ENCODE measurements at places on chromosomes 2 and 18.

DNA sequence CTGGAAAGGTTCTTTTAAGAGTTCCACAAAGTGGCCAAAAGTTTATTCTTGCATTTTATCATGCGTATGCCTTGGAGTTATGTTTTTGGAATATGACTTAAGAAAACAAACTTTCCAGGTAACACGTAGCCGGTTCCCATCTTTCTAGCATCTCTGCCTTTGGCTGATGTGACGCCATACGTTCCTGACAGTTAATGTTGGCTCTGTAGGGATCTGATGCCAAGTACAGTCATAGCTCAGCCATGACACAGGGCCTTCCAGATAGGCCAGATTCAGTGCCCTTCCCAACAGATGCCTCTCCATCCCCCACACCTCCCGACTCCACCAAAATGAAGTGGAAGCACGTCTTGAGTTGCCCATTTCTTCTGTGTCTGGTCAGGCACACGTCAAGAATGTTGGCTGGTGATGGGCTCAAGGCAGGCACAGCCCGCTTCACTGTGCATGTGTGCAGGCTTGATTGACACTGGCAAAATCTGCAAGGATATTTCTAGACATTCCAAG is 51.0 kb upstream of the THOC1 start:
- no peak for DNase-seq

GRCh38 chr18:33034945-33035344 is 262.1 kb upstream of the KLHL14 start:
- DNase-seq: no peak

DNA sequence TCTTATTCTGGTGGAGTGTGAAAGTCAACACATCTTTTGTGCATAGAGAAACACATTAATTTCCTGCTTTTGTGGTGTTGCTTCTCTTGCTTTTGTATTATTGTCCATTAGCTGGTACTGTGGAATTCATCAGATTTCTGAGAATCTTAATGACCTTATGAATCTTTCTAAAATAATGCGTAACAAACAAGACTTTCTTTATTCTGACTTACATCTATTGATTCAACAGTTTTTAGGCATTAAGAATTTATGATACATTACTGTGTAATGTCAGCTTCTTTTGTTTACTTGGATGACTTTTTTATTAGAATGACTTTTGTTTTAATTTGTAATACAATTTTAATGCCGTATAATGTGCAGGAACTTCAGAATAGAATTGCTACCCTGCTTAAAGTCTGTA is 43.4 kb downstream of the RAB10 start:
- no peak for DNase-seq

DNA sequence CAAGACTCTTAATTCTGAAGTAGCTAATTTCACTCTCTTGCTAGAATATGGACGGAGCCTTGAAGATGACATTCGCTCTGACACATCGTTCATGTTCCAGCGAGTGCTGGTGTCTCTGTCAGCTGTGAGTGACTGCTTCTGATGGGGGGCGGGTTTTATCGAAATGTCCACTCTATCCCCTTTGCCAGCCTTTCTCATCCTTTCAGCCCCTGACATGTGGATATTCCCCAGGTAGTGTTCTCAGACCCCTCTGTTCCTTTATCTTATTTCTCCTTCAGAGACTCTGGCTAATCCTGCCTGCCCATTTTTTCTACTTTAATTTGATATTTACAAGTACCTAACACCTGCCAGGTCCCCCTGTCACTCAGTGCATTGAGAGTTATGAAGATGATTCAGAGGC is 18.9 kb upstream of the GMCL1 start:
- no peak for DNase-seq

- DNase-seq: peak; percentile 30
These were observed 42.7 kb upstream of the POLE4 start for GRCh38 chr2:74915743-74916142.

DNA sequence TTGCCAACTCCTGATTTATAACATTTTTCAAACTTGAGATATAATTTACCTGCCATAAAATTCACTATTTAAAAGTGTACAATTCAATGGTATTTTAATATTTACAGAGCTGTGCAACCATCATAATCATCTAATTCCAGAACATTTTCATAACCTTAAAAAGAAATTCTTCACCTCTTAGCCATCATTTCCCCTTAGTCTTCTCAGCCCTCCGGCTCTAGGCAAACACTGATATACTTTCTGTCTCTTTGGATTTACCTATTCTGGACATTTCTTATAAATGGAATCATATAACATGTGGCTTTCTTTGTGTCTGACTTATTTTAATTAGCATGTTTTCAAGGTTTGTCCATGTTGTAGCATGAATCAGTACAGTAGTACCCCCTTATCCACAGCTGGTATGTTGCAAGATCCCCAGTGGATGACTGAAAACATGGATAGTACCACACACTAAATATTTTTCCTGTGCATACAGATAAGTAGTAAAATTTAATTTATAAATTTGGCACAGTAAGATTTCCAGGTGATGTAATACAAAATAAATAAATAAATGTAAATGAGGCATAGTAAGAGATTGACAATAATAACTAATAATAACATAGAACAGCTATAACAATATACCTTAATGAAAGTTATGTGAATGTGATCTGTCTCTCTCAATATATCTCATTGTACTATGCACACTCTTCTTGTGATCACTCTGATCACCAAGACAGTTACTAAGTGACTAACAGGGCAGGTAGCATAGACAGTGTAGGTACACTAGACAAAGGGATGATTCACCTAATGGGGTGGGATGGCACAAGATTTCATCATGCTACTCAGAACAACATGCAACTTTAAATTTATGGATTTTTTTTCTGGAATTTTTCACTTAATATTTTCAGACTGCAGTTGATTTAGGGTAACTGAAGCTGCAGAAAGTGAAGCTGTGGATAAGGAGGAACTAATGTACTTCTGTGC is 73.1 kb downstream of the RAB3GAP1 start:
- no peak for DNase-seq

- DNase-seq: no peak
These were observed 9.5 kb downstream of the CEBPZOS start for GRCh38 chr2:37205689-37206341.

GRCh38 chr2:68673631-68674030 is 30.3 kb downstream of the PROKR1 start:
- DNase-seq: no peak

DNA sequence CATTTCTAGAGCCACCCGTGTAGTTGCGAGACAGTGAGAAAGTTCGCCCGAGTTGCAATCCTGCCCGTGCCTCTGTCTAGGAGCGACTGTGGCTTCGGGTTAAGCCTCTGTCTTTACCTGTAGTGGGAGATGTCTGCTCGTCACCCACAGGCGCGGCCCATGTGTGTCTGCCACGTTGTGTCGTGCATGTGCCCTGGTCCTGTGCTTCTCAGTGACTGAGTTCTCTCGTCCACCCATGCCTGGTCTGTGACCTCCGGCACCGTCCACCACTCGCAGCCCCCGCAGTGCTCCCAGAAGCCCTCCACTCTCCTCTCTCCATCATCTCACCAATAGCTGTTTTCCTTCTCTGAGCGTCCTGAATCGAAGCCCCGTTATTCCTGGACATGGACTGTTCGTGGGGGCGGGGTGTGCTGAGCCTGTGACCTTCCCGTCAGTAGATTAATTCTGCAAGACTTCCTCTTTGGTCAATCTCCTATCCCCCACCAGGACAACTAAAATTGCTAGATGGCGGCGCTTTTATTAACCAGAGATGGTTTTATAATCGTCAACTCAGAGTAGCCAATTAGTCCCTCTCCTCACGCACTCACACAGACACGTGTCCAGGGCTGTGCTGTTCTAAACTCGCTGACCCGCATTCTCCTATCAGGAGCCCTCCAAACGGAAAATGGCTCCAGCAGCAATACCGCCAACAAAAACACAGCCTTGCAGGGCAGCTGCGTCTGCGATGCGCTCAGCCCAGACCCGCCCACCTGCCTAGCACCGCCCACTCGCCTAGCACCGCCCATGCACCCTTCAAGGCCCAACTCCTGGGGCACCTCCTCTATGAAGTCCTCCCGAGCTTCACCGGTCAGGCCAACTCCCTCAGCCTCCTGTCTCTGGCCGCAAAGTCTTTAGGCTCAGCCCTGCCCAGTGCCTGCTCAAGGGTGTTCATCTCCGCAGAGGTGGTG is 119.4 kb downstream of the TWIST2 start:
- DNase-seq: no peak

- DNase-seq: no peak
These were observed 41.5 kb downstream of the ANTXR1 start for GRCh38 chr2:69054431-69054830.

DNA sequence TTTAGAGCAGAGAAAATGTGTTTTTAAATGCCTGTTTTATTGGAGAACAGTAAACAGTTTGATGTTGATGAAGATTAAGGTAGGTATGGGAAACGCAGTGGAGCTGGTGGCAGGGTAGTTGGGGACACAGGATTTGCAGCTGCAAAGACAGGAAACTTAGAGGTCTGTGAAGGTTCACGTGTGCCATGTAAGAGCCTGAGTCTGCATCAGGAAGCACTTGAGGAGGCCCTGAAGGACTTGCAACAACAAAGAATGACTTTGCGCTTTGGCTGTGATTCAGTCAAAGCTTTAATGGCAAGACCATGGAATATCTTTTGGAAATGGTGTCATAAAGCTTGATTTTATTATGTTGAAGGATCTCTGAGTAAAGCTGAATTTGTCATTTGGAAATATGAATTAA is 347.6 kb upstream of the KCNJ3 start:
- no peak for DNase-seq

DNA sequence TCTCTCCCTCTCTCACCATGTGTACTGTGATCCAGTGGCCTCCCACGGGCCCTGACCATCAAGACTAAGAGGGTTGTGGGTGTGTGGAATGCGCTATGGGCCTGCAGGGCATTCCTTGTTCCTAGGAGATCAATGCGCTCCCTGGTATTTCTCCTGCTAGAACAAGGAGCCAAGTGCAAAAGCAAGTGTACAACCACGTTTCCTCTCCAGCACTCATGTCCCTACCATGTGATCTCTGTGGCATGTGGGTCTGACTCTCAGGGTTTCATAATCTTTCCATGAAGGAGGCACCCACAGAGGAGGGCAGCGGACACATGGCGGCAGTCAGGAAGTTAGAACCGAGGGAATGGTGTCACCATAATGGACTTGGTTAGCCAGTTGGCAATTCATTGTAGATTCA is 91.4 kb downstream of the MAPK4 start:
- no peak for DNase-seq

DNA sequence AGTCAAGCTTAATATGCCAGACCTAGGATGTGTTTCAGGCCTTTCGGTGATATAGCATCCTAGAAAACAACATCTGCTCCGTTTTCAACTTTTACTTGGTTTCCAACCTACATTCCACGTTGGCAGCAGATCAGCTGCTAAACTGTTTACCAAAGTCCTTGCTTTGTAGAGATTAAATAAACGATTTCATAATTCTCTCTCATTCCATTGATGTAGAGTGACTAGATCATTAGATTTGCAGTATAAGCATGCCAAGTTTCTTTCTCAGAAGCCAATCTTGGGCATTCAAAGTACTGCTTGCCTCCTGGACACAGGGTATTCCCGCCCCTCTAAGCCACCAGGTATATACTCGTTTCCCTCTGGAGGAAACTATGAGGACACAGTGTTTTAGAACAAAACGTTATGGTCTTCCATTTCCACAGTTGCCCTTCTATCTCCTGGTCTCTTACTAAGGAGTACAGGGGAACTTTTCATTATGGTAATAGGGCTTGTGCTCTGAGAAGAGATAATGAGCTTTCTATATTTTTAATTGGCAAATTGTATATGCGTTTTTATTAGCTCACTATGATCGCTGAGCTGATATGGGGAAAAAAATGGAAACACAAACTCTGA is 10.5 kb upstream of the INSIG2 start:
- DNase-seq: no peak

GRCh38 chr2:181106229-181106628 is 125.8 kb downstream of the UBE2E3 start:
- DNase-seq: no peak

DNA sequence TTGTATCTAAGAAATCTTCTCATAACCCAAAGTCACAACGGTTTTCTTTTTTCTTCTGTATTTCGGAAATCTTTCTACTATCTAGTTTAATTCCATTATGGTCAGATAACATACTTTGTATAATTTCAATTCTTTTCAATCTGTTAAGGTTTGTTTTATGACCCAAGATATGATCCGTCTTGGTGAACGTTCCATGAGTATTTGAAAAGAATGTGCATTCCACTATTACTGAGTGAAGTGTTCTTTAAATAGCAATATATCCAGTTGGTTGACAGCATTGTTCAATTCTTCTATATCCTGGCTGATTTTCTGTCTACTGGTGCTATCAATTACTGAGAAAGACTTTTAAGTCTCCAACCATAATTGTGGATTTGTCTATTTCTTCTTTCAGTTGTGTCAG is 414.5 kb downstream of the TNS1 start:
- DNase-seq: no peak

DNA sequence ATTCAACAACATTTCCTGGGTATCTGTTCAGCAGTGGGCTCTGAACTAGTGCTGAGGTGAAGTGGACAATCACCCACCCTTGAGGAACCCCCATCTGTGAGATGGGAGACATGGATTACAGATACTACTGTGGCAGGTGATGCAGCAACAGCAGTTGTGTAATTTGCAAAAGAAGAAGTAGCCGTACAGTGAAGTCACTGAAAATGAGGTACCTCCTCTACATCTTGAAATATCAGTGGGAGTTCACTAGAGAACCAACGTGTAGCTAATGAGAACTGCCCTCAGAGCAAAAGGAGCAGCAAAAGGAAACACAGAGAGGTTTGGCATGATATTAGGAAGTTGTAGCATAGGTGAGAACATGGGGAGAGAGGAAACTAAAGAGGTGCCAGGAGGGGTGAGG is 41.3 kb downstream of the VSNL1 start:
- no peak for DNase-seq

DNA sequence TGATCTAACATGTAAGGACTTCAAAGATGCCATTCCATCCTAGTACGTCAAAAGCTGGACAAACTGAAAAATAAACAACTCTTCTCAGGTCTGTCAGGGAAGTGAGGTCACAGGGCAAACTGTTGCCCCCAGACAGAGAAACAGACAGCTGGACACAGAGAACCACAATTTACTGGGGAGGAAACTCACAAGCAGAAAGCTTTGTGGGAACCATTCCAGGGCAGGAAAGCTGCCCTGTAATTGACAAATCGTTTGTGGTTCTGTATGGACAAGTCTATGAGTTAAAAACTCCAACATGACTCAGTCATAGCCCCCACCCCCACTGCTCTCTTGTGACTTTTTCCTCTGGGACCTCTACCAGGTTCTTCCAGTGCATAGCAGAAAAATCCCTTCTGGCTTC is 28.4 kb downstream of the MCEE start:
- peak; percentile 80 for DNase-seq

Data from femur (tissue), 1 donor.